ENCODE measurements at places on chromosomes 13 and 19.

- no peak for DNase-seq
These were observed 19.6 kb upstream of the PTPRS start for GRCh38 chr19:5360003-5360780.

DNA sequence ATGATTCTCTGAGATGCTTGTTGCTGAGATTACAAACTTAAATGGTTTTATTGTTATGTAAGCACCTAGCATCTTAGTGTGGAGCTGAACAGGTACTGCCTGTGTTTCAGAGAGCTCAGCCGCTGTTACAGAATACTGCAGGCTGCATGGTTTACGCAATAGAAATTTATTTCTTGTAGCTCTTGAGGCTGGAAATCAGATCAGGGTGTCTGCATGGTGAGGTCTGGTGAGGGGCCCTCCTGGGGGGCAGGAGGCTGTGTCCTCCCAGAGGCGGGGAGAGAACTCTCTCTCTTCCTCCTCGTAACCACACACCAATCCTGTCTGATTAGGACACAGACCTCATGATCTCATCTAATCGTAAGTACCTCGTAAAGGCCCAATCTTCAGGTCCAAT lies 13.1 kb downstream of the ATP11A start:
- no peak for DNase-seq

DNA sequence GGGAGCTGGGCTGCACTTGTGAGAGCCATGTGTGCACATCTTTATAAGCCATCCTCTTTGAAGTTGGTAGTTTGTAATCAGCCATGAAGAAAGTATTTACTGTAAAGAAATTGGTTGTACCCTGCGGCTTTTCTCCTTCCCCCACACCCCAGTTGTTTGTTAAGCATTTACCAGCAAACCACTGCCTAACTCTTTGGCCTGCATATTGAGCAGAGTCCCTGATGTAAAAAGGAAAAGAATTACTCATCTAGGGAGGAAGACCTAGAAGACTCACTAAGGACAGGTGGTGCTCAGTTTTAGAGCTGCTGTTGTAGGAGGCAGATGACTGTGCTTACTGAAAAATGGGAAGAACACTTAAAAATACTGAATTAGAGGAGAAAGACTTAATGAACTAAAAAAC lies 245.3 kb downstream of the PCCA start:
- DNase-seq = no peak

GRCh38 chr19:51938936-51939335 lies 11.7 kb downstream of the ZNF613 start:
- DNase-seq = no peak

DNA sequence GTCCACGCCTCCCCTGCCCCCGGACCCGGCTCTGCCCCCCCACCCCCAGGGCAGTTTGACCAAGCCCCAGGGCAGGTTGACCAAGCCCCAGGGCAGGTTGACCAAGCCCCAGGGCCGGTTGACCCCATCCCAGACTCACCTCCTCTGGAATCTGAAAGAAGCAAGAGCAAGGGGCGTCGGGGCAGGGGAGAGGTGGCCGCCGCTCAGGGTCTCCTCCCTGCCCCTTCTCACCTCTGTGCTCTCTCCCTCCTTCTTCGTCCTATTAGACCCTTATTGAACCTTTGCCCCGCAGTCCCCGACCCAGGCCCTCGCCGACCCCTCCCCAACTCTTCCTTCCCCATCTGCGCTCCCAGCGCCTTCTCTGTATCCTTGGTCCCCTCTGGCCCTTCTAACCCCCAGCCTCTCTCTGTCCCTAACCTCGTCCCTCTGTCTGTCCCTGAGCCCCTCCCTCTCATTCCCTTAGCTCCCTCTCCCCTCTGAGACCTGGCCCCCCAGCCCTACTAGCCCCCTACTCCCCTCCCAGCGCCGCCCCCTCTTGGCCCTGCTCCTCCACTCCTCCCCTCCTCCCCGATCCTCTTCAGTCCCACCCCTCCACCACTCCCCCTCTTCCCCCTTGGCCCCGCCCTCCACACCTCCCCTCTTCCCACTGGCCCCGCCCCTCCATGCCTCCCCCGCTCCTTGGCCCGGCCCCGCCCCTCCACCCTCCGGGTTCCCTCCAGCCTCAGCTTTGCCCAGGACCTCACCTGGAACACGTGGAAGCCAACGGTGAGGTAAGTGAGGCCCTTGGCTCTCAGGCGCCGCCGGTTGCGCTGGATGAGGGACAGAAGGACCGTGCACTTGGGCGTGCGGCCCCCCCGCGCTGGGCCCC lies 7.6 kb downstream of the CAPN12 start:
- DNase-seq = peak; percentile 81

DNA sequence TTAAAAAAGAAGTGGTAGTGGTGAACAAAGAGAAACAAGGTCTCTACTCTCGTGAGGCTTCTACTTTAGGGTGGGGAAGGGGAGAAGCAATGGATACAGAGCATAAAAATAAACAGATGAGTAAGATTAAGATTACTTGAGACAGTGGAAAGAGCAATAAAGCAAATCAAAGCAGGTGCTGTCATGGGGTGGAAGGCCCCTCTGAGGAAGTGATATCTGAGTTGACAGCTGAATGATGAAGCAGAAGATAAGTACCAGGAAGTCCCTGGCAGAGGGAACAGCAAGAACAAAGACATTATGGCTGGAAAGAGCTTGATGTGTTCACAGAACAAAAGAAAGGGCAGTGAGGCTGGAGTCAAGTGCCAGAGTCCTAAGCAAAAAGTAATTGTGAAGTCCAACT lies 221.8 kb downstream of the ENOX1 start:
- DNase-seq = no peak

- no peak for DNase-seq
These were observed 1.5 kb downstream of the KISS1R start for GRCh38 chr19:918481-919198.

GRCh38 chr19:2032296-2032941 lies 16.9 kb upstream of the BTBD2 start:
- DNase-seq = peak; percentile 96

DNA sequence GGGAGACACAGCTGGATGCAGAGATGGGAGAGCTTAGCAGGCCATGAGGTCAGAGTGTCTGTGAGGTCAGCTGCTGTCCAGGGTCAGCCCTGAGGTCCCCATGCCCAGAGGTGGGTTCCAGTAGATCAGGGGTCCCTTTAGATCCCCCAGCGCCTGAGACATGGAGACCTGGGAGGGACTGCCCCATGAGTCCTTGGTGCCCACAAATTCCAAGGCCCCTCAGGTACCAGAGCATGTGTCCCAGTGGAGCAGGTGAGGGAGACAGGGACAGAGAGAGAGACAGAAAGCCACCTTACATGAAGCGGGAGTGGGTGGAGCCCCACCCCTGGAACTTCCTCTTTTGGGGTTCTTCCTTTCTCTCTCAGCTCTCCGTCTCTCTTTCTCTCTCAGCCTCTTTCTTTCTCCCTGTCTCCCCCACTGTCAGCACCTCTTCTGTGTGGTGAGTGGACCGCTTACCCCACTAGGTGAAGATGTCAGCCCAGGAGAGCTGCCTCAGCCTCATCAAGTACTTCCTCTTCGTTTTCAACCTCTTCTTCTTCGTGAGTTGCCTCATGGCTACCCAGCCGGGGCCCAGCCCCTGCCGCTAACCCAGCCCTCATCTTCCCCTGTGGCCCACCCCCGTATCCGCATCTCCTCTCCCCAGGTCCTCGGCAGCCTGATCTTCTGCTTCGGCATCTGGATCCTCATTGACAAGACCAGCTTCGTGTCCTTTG lies at the start of gene CD37:
Gene CD37 (plus strand): TSS at position 336 of the 713 bp plus-strand sequence. CDS start 135 bp downstream, at position 471.
- DNase-seq = peak; percentile 55

- DNase-seq = no peak
These were observed 66.7 kb upstream of the MIR17HG start for GRCh38 chr13:91280801-91281200.

GRCh38 chr13:42760951-42761350 lies 20.4 kb upstream of the FAM216B start:
- DNase-seq = peak; percentile 63

GRCh38 chr19:39813264-39813993 lies 20.5 kb downstream of the DYRK1B start:
- no peak for DNase-seq

GRCh38 chr19:2255112-2255845 lies 938 bp downstream of the JSRP1 start:
- no peak for DNase-seq

DNA sequence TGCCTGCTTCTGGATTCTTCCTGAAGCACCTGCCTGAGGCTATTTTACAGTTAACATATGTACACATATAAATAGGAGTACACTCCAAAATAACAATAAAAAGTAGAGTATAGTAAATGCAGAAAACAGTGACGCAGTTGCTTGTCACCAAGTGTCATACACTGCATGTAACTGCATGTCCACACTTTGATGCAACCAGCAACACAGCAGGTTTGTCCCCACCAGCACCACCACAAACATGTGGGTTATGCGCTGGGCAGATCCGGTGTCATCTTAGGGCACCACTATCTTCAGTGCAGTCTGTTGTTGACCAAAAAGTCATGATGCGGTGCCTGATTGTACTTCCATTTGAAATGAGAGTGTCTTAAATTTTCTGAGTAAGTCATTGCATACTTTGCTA lies 51.3 kb downstream of the COL4A2 start:
- no peak for DNase-seq

DNA sequence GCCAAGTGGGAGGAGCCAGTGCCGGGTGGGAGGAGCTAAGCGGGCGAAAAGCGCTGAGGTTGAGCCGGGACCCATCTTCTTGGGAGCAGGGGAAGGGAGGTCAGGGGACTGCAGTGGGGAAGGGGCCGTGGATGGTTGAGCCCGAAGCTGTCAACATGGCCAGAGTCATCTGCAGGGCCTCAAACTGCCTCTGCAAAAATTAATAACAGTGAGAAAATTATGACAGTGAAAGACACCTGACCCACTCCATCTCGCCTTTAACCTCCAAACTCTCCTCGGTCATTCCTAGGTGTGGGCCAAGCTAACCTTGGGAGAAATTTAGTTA lies 30.1 kb downstream of the ZNF557 start:
- no peak for DNase-seq

- DNase-seq = peak; percentile 68
These were observed 736 bp downstream of the SMAD9 start for GRCh38 chr13:36919171-36919832.

GRCh38 chr13:27264648-27265047 lies 6.0 kb upstream of the RASL11A start:
- DNase-seq = no peak

GRCh38 chr13:74476365-74476764 lies 342.2 kb upstream of the KLF12 start:
- DNase-seq = no peak

- peak; percentile 86 for DNase-seq
These were observed 23.5 kb downstream of the KCTD15 start for GRCh38 chr19:33819880-33820781.

DNA sequence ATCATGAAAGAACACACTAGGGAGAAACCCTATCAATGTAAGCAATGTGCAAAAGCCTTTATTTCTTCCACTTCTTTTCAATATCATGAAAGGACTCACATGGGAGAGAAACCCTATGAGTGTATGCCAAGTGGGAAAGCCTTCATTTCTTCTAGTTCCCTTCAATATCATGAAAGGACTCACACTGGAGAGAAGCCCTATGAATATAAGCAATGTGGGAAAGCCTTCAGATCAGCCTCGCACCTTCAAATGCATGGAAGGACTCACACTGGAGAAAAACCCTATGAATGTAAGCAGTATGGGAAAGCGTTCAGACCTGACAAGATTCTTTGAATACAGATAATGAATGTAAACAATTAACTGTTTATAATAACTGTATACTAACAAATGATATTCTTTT lies 15.0 kb upstream of the ZNF439 start:
- DNase-seq = no peak

DNA sequence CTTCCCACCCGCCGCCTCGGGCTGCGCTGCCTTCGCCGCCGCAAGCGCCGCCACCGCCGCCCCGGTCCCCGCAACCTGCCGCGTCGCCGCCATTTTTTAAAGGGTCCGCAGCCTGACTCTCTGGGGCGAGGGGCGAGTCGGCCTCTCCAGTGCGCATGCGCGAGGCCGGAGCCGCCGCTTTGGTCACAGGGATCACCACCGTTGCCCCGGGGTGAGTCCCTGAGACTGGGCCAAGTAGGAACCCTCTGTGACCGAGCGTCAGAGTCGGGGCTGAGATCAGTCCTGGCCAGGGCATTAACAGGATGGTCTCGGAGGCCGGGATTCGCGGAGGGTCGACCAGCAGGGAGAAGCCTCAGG lies 42.6 kb downstream of the ZNF146 start:
- DNase-seq = no peak

DNA sequence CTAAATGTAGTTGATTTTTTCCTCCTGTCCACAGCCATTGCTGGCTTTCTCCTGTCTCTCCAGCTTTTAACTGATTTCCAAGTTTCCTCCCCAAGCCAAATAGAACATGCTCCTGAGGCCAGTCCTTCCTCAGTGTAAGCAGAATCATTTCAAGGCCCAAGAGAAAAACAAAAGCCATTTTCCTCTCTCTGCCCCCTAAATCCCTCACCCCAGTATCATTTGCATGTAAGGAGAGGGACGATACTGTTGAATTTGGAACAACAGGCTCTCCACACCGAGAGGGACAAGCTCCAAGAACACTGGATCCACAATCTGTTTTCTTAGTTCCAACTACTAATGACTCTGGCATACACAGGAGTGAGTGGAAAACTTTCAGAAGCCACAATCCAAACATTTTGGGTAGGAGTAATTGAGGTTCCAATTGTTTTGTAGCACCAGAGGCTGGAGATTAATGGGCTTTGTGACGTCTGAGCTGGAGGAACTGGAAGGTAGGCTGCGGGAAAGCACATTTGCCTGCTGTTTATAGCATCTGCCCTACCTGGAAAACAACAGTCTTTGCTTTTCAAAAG lies 156.8 kb downstream of the FLT1 start:
- no peak for DNase-seq

GRCh38 chr19:48737360-48737998 lies 2.9 kb downstream of the RASIP1 start:
- no peak for DNase-seq

GRCh38 chr13:98272549-98272948 lies 95.5 kb upstream of the RNF113B start:
- DNase-seq = no peak

- DNase-seq = no peak
These were observed 423.7 kb upstream of the KLF12 start for GRCh38 chr13:74557870-74558269.

DNA sequence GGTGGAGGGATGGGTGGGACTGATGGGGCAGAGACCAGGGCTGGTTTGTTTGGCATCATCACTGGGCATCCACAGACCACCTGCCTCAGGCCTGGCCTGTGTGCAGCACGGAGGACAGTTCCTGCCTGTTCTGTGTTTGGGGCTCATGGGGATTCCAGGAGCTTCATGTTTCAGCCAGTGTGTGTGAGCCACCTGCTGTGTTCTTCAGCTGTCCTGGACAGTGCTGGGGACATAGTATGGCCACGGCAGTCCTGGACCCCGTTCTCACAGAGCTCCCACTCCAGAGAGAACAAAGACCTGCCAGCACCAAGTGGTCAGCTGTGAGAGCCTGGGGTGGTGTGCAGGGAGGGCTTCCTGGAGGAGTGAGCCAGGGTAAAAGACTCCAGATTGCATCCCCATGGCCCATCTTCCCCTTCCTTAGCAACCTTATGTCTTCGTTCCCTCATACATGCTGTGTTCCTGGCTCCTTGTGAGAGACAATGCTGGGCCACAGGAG lies 2.0 kb upstream of the CCDC97 start:
- DNase-seq = no peak
